ENCODE measurements at places on chromosomes 16 and 17.

DNA sequence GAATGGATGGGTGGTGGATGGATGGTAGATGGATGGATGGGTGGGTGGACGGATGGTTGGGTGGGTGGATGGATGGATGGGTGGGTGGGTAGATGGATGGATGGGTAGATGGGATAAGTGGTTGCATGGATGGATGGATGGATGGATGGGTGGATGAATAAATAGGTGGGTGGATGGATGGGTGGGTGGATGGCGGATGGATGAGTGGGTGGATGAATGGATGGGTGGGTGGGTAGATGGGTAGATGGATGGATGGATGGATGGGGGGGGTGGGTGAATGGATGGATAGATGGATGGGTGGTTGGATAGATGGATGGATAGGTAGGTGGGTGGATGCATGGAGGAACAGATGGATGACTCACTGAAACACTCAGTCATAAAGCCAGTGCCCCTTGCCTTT is 51.0 kb upstream of the FASN start:
- DNase-seq = no peak

DNA sequence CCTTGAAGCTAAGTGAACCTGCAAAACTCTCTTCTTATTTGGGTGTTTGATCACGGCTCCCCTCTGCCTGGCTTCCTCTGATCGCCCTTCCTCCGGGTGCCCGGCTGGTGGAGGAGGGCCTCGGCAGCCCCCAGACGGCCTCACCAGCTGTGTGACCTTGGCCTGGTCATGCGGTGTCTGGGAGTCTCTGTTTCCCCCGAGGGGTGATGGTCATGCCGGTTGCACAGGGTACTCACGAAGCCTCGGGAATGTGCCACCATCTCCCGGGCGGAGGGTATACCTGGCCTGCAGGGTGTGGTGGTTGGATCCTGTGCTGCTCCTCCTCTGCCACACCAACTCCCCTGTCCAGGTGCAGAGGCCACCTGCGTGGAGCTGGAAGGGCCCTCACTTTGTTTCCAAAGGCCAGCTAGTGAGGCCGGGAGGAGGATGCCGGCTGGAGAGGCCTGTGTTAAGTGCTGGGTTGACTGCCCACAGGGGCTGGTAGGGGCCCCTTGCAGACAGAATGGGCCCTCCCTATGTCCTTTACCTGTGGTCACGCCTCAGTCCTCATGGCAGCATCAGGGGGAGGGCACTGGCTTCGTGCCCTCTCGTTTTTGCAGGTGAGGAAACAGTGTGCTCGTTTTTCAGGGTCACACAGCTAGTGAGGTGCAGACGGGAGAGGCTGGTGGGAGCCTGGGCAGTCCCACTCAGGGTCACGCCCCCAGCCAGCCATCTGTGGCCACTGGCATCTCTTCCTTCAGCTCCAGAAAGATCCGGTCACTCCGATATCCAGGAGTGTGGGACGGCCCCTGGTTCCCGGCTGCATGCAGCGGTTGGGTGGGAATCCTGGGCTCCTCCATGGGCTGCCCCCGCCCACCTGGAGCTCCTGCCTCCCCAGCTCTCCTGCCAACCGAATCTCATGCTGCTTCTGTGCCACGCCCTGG is 148.5 kb upstream of the GSE1 start:
- no peak for DNase-seq

GRCh38 chr16:64196444-64196843 is 925.4 kb downstream of the CDH11 start:
- DNase-seq = no peak

- peak; percentile 54 for DNase-seq
Measured at GRCh38 chr17:63425483-63425882, 20.6 kb downstream of the CYB561 start.

DNA sequence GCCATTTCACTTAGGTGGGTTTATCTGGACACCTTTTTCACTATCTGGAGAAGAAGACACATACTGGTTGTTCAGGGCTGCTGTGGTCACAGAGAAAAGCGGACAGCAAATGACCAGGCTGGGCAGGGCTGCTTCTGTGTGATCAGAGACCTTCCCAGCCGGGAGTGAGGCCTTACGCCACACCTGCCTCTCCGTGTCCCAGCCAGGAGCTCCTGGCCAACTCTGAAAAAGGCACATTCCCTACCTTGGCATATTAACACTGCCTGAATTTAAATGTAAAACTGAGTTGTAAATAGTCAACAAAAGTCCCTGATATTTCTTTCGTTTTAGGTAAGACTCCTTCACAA is 9.1 kb upstream of the SOST start:
- no peak for DNase-seq

- no peak for DNase-seq
Measured at GRCh38 chr17:44444735-44445105, 55.3 kb upstream of the ITGA2B start.

DNA sequence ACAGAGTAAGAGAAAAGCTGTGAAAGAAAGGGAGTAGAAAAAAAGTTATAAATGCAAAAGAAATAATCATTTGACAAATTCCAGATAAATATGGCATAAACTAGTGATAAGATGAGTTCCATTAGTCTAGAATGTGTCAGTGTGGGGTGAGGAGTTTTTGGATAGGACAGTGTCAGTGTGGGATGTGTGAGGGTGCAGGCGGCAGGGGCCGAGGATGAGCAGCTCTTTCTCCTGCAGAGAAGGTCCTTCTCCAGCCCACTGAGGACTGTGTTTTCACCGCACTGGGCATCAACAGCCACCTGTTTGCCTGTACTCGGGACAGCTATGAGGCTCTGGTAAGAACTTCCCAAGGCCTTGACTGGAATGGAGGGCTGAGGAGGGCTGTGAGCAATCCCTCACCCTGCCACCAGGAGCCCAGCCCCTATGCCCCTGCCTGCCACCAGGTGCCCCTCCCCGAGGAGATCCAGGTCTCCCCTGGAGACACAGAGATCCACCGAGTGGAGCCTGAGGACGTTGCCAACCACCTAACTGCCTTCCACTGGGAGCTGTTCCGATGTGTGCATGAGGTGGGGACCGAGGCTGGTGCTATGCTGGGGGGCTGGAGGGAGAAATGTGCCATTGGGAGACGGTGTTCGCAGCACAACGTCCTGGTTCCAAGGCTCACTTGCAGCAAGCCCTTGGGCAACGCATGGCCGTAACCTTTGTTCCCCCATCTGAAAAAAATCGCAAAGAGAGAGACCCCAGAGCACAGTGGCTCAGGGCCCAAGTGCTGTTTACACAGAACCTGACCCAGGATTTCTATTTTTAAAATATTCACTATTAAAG is 13.1 kb downstream of the RAPGEFL1 start:
- DNase-seq = no peak

- DNase-seq = no peak
Measured at GRCh38 chr17:73906896-73907870, 262.9 kb upstream of the SDK2 start.

GRCh38 chr17:80782536-80783427 is 208.9 kb upstream of the CHMP6 start:
- DNase-seq = no peak

DNA sequence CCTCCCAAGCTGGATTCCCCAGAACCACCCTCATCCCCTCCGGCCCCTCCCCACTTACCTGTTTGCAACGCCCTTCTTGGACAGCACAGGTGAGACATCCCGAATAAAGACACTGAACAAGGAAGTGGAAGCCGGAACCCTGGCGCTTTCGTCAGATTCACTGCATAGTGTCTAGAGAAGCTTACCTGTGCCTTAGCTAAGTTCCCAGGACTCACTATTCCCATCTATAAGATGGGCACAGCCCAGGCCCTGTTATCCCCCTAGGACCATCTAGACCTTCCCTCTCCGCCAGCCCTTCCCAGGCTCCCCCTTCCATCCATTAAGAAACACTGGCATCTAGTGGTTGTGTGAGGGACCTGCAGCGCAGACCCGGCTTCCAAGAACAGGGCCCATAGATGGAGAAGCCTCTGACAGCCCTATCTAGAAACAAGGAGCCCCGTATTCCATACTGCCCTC is 26.9 kb upstream of the RPL38 start:
- DNase-seq = peak; percentile 36

GRCh38 chr16:68539711-68540239 is 684 bp downstream of the ZFP90 start:
- DNase-seq = no peak

- no peak for DNase-seq
Measured at GRCh38 chr17:36727052-36727451, 125.7 kb downstream of the MRM1 start.

DNA sequence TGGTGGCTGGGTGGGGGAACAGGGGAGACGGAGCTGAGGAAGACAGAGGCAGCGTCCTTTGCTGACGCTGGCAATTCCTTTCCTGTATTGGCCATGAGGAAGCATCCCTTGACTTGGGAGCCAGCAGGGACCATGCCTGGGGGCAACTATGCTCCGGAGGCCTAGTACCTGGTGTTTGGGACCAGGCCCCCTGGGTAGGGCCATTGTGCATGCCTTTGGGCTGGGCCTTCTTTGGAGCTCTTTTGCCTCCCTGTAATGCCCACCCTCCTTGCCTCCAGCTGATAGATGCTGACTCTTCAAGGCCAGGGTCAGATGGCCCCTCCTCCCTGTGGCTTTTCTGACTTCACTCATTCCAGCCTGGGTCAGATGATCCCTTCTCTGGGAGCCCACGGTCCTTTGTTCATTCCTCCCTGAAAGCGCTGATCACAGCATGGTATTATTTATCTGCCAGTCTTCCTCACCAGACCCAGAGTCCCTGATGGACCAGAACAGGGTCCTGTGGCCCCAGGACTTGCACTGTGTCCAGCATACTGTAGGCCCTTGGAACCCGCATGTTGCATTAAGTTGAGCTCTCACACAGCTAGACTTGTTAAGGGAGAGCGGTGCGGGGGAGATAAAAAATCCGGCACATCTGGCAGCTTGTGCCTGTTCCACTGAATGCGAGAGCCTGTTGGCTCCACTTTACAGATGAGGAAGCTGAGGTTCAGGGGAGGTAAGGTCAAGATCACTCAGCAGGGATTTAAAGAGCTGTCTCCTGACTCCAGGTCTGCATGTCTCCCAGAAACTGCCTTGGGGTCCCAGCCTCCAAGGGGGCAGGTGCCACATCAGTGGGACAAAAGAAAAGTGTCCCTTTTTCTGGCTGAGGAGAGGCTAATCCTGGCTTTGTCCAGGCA is 2.9 kb downstream of the STARD3 start:
- DNase-seq = no peak

DNA sequence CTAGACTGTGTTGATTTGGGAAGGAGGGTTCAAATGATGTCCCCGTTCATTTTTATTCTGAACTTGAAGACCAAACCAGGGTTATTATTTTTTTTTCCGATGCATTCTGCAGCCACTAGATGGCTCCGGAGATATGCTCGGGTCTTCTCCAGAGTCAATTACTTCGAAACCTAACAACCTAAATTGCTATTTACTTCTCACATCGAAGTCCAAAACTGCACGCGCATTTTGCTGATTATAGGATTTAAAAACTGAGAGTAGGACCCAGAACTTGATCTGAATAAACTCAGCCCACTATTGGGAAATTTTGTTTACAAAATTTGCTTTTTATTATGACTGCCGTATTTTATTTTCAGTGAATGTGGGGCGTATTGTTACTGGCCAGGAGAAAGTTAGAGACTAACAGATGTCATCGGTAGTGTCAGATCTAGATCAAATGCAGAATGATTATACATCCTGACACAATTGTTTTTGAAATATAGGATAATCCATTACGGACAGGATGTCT is 263.8 kb downstream of the HS3ST3A1 start:
- DNase-seq = no peak

DNA sequence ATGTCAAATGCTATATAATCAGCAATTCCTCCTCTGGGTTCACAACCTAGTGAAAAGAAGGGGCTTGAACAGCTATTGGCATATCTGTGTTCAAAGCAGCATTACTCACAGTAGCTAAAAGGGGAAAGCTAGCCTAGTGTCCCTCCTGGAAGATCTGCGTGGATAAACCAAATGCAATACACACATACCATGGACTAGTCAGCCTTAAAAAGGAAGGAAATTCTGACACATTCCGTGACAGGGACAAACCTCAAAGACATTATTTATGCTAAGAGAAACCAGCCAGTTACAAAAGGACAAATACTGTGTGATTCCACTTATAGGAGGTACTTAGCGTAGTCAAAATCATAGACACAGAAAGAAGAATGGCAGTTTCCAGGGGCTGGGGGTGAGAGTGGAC is 90.1 kb downstream of the XYLT1 start:
- no peak for DNase-seq

GRCh38 chr16:56203052-56203451 is 11.8 kb downstream of the GNAO1 start:
- DNase-seq = peak; percentile 46

DNA sequence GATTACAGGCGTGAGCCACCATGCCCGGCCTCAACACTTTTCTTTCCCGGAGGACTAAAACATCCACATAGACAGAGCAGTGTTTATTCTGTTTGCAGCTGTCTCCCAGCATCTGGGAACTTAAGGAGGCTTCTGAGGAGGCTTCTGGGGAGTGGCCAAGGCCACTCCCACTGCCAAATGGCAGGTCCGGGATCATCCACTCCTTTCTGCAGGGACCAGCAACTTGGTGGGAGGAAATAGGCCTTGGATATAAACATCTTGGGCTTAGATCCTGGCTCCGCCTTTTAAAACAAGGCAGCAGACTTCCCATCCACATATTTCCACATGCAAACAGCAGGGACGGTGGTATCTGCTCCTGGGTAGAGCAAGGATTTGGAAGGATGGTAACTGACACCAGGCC is 14.1 kb upstream of the SPATA32 start:
- DNase-seq = no peak

DNA sequence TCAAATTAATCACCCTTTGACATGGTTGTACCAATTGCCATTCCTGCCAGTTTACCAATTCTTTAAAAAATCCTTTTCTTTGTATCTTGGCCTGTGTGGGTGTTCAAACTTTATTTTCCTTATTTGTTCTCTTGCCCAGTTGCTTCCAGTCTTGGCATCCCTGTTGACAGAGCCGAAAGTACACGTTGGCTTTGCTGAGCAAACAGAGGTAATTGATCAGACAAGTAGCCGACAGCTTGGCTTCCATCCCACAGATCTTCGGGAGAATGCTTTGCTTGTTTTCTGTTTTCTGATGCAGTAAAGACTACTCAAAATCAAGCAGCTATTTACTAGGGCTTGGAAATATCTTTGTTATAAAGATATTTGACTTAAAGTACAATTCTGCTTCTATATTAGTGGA is 506.8 kb upstream of the SALL1 start:
- no peak for DNase-seq

GRCh38 chr17:68290268-68290954 is 516 bp downstream of the SLC16A6 start:
- peak; percentile 27 for DNase-seq

GRCh38 chr17:79905832-79906231 is 66.6 kb upstream of the CBX4 start:
- DNase-seq = no peak

GRCh38 chr17:57653279-57653678 is 91.8 kb downstream of the CCDC182 start:
- no peak for DNase-seq

GRCh38 chr17:9968008-9968407 is 62.9 kb upstream of the RCVRN start:
- no peak for DNase-seq

GRCh38 chr17:4938688-4939545 is 929 bp downstream of the SLC25A11 start:
- no peak for DNase-seq

Measured in stimulated activated CD4-positive, alpha-beta T cell treated with anti-CD3 and anti-CD28 coated beads, Interleukin-4, amount 100 ng/mL, for 48 hours (primary cell).